ENCODE measurements at places on chromosomes 5 and 9. TPM values are rescaled to one million over a fixed set of nuclear protein-coding genes. Genes with fewer than 3 reads are reported as not detected.

The SLC28A3 gene
- not detected for total RNA-seq

GRCh38 chr9:26870292-26870691, 22.3 kb downstream of the CAAP1 start:
- H3K27me3 ChIP-seq, result no peaks in the 10 kb centered on the region
- H3K36me3 ChIP-seq, result no peaks in the 10 kb centered on the region
- no peaks in the 10 kb centered on the region for H3K4me1 ChIP-seq
- no peak for DNase-seq

DNA sequence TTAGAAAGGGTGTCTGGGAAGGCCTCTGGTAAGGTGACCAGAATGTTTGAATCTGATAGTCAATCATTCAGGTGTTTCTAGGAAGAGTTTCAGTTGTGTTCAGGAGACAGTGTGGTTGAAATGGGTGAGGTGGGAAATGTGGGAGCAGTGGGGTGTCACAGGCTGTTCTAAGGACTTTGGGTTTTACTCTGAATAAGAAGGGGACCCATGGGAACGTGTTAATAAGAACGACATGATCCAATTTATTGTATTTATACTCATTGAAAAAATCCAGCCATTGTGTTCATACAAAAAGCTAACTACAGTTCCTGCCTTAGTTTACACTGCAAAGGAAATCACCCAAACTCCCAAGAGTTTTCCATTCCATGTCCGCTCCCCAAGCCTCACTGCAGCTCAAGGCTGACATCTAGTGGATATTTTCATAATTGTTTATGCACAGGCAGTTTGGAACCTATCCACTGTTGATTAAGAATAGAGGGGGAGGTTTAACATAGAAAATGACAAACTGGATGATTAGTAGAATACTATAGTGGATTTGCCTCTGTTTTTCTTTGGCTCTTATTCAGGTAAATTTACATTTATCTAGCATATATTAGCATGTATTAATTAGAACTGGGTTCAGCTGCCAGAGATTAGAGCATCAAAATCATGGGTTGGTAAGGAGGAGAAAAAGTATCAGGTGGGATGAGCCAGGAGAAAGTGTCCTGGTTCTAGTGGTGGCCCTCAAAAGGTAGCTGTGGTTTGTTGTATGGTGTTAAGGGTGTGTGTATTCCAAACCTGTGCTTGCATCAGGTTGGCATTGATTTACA, 17.7 kb downstream of the CAVIN4 start:
- no peaks in the 10 kb centered on the region for H3K27me3 ChIP-seq
- H3K4me3 ChIP-seq, result no peak overlapping the region
- peak; percentile 80 for DNase-seq
- no peaks in the 10 kb centered on the region for H3K36me3 ChIP-seq
- H3K4me1 ChIP-seq, result peaks cover 3% of the 10 kb centered on the region

DNA sequence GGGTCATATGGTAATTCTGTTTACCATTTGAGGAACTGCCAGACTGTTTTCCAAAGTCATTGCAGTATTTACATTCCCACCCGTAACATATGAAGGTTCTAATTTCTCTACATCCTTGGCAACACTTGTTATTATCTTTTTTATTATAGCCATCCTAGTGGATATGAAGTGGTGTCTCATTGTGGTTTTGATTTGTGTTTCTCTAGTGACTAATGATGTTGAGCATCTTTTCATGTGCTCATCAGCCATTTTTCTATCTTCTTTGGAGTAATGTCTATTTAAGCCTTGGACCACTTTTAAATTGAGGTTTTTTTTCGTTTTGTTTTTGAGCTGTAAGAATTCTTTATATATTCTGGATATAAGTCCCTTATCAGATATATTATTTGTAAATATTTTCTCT, 132.8 kb upstream of the RUSC2 start:
- H3K27me3 ChIP-seq, result no peaks in the 10 kb centered on the region
- H3K4me3 ChIP-seq, result no peak overlapping the region
- no peaks in the 10 kb centered on the region for H3K36me3 ChIP-seq
- H3K4me1 ChIP-seq, result no peaks in the 10 kb centered on the region
- no peak overlapping the region for H3K27ac ChIP-seq

DNA sequence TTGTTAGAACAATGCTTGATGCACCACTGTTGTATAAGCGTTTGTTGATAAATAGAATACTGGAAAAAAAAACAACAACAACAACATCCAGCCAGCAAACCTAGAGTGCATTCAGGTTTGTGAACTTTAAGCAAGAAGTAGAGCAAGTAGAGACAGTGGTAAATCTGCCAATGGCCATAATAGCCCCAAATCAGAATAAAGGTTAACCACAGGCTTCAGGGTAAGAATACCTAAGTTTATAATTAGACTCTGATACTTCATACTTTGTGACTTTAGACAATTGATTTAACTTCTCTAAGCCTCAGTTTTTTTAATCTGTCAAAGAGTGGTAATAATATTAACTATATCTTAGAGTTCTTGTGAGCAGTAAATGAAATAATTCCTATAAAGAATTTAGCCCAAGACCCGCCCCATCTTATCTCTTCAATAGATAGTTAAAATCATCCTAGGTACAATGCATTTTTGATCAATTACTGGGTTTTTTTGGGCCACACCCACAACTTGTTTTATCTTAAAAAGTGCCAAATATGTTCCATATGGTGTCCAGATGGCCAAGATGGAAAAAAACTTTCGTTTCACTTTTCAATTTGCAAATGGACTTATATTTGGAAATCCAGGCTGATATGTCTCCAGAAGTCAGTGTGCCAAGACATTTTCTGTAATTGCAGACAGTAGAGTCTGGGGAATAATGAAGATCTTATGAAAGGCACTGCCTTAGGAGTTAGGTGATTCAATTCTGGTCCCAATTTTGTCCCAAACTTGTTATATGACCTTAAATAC, 24.5 kb upstream of the DPYSL3 start:
- no peak overlapping the region for H3K4me3 ChIP-seq
- DNase-seq, result no peak
- peaks cover 14% of the 10 kb centered on the region for H3K4me1 ChIP-seq
- no peak overlapping the region for H3K27ac ChIP-seq

The PKD2L2 gene
- not detected for total RNA-seq

DNA sequence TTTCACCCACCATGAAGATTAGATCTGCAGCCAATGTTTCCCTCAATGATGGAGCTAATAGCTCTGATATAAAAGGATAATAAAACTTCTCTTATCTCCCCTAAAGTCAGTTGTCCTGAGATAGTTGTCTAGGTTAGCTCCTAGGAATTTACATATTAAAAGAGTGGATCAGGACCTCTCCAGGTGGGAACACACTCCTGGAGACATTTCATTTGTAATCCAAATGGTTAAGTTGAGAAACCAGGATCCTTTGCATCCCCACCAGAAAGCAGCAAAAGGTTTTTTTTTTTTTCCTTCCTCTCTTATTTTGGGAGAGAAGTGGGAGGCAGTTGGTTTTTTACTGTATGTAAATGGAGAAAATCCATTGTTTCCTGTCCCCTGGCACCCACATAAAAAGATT, 182.5 kb upstream of the FBXL17 start:
- H3K4me3 ChIP-seq, result no peak overlapping the region
- DNase-seq, result no peak
- H3K36me3 ChIP-seq, result no peaks in the 10 kb centered on the region
- H3K27me3 ChIP-seq, result no peaks in the 10 kb centered on the region
- H3K27ac ChIP-seq, result no peak overlapping the region

- no peak overlapping the region for H3K4me3 ChIP-seq
- H3K27ac ChIP-seq, result no peak overlapping the region
- no peaks in the 10 kb centered on the region for H3K36me3 ChIP-seq
Observed at GRCh38 chr5:108432024-108432423, 50.1 kb upstream of the FBXL17 start.

The EFNA5 gene
- 16.7 TPM for total RNA-seq
